ENCODE measurements at places on chromosomes 2 and 18.

- peak; percentile 70 for DNase-seq
Measured at GRCh38 chr2:226552571-226553285, 246.9 kb downstream of the IRS1 start.

- peak; percentile 74 for DNase-seq
Measured at GRCh38 chr2:178892751-178893625, 85.8 kb upstream of the TTN start.

DNA sequence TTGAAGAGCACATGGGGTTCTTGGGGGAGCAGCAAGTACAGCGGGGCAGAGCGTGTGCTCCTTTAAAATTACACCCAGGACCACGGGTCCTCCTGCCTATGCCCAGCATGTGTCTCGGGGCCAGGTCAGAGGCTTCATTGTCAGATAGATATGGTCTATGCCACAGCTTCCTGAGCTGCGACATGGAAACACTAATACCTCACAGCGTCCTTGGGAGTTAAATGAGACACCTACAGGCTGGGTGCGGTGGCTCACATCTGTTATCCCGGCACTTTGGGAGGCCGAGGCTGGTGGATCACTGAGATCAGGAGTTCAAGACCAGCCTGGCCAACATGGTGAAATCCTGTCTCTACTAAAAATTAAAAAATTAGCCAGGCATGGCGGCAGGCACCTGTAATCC, 110.8 kb upstream of the ATL2 start:
- DNase-seq: no peak

DNA sequence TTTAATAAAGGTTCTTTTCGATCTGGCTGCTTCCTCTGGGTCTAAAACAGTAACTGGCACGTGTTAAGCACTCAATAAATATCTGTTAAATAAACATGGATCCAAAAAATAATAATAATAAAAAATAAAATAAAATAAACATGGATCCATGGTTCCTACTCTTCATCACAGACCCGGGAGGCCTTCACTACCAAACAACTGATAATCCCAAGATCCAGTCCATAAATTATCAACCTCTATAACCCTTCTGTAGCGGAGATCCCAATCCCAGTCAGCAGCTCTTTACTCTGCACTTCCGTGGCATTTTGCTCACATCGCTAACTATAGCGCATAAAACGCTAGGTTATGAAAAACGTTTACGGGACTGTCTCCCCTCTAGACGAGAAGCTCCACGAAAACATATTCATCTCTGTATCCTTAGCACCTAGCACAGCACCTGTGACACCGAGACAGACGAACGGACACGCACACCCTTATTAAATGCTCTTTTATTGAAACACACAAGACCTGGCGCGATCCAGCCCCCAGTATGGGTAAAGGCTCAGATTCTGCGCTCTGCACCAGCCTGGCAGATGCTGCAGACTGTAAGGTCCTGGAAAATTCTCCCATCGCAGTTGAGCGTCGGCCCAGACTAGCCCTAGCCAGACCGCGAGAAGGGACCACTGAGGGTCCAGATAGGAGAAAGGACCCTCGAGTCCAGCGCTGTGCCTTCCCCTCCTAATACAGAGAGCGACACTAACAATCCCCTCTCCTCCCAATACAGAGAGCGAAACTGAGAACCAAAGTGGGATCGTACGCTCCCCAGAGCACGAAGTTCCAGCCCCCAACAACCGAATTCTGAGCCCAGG, 770 bp downstream of the NBAS start:
- peak; percentile 42 for DNase-seq

DNA sequence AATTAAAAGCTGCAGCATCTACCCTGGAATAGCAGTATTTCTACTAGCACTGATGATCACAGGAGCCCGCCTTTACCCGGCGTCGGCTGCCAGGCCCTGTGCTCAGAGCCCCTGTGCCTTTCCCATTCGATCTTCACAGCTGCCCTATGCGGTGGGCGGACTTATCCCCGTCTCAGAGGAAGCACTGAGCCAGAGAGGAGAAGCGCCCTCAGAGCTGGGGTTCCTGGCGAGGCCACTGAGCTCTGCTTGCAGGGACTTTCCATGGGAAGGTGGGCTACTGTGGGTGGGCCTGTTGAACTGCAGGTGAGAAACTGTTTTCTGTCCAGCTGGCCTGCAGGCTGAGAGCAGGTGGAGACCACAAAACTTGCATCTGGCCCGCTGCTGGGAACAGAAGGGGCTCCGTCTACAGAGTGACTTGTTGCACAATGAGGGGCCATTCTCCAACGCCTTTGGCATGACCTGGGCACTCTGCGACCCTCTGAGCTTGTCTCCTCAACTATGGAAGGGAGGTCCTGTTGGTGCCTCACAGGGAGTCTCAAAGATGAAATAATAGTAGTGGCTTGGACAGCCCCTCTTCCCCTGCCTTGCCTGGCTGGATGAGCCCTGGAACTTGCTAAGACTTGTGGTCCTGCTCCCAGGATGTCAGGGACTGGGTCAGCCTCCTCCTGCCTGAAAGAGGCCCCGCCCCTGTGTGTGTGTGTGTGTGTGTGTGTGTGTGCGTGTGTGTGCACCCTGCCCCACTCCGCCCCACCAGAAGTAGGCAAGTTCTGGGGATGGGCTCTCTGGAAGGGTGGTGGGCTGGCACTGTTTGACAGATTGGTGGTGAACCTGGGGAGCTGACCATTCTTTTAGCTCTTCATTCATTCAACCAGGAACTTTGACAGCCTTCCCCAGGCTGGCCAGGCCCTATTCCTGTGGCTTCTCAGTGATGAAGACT, 32.7 kb downstream of the GLI2 start:
- no peak for DNase-seq

DNA sequence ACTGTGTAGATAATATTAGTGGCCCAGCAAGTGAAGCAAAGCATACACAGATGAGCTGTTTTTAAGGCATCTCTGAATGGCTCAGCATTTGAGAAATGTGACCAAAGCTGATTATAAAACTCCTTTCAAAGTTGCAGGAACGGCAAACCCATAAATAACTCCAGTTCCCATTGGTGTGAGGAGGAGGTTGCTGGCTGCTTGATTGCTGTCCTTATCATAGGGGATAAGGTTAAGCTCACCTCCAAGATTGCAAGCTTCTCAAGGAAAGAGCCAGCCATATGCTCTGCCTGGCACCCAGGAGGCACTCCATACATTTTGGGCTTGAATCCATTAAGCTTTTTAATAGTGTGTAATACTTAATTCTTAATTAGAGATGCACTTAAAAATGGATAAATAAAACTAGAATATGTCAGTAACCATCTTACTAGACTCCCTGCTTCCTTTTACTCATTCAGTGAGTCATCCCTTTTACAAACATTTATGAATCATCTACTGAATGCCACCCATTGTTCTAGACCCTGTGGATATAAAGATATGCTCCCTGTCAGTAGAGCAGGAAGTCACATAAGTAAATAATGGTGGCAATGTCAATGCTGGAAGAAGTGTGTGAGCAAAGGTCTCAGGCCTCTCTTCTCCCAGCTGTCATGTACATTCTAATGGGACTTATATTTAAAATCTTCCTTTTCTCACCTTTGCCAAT, 99.3 kb downstream of the SPATS2L start:
- peak; percentile 66 for DNase-seq

DNA sequence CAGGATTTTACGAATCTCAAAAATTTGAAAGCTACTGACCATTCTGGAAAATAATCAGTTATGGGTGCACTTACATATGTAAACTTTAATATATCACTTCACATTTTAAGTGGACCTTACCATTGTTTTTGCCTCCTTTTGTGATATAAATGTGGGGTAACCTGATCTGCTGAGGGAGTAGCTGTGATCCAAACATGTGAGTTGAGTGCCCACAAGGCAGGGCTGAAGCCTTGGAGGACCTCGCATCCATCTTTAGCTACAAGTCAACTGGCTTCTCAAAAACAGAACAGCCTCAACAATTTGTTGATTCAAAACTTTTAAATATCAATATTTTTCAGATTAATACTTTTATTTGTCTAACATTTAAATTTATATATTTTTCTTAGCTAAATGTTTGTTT, 178.2 kb downstream of the PLCL1 start:
- no peak for DNase-seq

Data from WERI-Rb-1 (cell line).